ENCODE measurements at places on chromosomes 4 and X. TPM values are rescaled to one million over a fixed set of nuclear protein-coding genes. Genes with fewer than 3 reads are reported as not detected.

CASK gene
- total RNA-seq: 21.3 TPM

CCDC110 gene
- total RNA-seq: 3.6 TPM

STARD8 gene
- total RNA-seq: 11.4 TPM

ANKRD50 gene
- total RNA-seq: 17.4 TPM

CYLC1 gene
- total RNA-seq: not detected

CACNA1F gene
- 0.42 TPM for total RNA-seq

SPP1 gene
- 11.0 TPM for total RNA-seq

HTATSF1 gene
- 47.7 TPM for total RNA-seq

CENPVL1 gene
- not detected for total RNA-seq

SPANXA1 gene
- not detected for total RNA-seq

BEX2 gene
- 10.6 TPM for total RNA-seq

RIPPLY1 gene
- not detected for total RNA-seq
